Kasumi-1 (cell line): ENCODE measurements at places on chromosomes 1 and 21.
A peak's percentile ranks its signal among the peaks of the same experiment; 100 is the strongest.

DNA sequence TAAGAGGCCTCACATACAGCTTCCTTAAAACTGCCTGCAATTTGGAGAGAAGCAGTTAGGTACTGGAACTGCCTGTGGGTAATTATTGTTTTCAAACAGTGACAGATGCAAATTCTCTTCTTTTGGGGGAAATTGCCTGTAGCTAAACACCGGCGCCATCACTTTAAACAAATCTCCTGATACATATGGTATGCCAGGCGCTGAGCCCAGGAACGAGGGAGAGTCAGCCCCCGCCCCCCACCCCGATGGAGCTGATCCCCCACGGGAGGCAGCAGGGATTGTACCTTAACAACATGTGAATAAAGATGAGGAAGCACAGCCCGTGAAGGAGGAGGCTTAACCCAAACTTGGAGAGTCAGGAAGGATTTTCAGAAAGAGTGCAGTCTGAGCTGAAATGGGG is 7.1 kb downstream of the TMEM51 start:
- DNase-seq, result no peak

- no peak for DNase-seq
Observed at GRCh38 chr1:205309741-205310140, 11.8 kb downstream of the NUAK2 start.

- peak; percentile 85 for DNase-seq
Observed at GRCh38 chr1:152519851-152520250, 5.6 kb downstream of the CRCT1 start.

DNA sequence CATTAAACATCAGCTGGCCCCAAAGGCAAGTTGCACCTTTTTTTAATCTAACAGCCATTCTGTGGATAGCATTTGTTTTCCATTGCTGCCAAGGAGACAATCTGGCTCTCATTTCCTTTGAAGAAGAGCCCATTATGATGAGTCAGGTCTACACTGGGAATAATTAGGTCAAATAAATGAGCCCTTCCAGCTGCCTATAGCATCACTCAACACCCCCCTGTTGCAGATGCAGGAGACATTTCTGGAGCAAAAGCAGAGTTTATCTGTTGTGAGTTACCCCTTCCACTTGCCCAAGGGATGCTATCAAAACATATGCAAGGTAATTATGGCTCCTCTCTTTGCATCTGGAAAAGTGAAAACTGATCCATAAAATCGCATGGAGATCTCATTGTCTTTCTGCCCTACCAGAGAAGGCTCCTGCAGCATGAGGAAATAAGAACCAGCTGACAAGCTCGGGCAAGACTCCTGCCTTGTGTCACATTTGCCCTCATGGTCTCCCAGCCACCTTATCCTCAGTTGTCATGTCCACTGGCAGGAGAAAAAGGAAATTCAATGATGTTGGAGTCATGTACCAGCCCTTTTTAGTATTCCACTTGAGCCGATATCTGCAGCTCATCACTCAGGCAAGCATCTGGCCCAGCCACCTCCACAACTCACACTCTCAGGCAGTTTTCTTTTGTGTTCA is 135.9 kb downstream of the SLC30A10 start:
- DNase-seq, result no peak
